ENCODE measurements at places on chromosomes 6 and 20.

DNA sequence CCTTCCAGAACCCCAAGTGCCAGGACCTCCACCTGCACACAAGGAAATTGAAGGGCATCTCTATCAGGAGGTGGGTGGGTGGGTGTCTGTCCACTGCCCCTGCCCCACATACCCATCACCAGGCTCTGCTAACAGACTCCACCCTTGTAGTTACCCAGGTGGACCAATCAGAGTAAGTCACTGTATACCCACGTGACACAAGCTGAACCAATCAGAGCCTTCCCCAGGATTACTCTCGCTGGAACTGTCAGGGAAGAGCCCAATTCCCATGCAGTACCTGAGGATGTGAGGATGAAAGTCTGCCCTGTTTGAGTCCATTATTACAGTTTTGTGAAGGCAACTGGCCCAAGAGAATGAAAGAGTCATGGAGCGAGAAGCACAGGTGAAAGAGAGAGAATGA, 4.2 kb downstream of the OCSTAMP start:
- DNase-seq: no peak

- DNase-seq: no peak
Observed at GRCh38 chr20:21390768-21391167, 6.6 kb downstream of the NKX2-4 start.

- no peak for DNase-seq
Observed at GRCh38 chr6:136486357-136486756, 63.9 kb downstream of the MAP7 start.

- DNase-seq: no peak
Observed at GRCh38 chr6:113411011-113411410, 446.1 kb upstream of the MARCKS start.

DNA sequence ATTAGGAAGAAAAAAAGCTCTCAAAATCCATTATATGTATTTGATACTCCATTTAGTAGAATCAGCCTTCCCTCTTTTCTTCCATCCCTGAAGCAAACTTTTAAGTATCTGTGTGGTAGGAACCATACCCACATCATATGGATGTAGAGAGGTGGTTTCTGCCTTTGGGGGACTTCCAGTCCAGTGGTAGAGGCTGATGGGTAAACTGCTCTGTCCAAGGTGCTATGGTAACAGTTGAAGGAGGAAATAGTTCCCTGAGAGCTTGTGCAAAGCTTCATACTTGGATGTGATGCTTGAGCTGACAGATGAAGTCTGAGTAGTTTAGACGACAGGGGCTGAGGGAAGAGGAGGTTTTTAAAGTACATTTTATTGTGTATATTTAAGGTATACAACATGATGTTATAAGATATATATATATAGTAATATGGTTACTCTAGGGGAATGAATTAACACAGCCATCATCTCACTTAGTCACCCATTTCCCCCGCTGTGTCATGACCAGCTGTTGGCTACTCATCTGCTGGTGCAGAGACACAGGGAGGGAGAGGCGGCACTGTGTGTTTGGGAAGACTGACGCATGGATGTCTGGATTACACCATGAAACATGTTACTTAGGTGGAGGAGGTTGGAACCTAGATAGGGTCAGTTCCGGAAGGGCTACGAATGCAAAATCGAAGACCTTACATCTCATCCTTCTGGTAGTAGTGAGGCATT, 185.2 kb downstream of the FARS2 start:
- no peak for DNase-seq

DNA sequence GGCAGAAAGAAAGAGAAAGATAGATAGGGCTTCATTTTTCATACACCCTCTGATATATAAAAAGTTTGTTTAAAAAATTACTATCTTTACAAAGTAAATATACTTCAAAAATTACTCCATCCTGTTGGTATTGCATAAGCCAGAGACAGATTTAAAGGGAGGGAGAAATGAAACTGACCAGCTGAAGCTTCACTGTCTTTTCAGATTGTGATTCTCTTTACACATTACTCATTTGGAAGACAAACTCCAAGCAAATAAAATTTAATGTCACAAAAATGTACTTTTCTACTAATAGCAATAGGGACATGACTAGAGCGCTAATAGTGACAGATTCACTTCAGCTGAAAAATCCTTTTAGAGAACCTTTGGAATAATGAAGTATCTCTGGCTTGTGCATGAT, 38.6 kb upstream of the MARCKS start:
- no peak for DNase-seq

- DNase-seq: no peak
Observed at GRCh38 chr6:28943223-28943556, 19.4 kb upstream of the TRIM27 start.

DNA sequence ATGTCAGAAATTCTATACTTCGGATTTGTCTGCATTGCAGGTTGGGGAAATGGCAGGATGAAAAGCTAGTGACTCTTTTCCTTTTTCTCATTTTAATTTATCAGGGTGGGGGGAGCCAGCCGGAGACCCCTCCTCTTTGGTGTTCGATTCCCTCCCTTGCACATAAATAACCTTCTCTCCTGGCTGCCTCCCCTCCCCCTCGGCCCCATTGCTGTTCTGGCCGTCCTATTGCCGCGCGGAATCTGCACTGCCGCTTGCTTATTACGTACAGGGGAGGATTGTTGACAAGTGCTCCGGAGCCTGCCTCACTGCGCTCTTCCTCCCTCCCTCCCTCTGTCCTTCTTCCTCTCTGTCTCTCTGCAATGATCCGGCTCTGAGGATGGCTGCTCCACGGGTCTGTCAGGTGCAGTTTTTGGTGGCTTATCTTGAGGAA, 154.7 kb downstream of the JARID2 start:
- peak; percentile 50 for DNase-seq

GRCh38 chr6:46898006-46898405, 23.7 kb downstream of the ADGRF5 start:
- no peak for DNase-seq

GRCh38 chr20:50149481-50150254, 3.9 kb downstream of the PEDS1 start:
- no peak for DNase-seq

GRCh38 chr6:5302220-5302946, 41.1 kb downstream of the FARS2 start:
- DNase-seq: no peak

- no peak for DNase-seq
Observed at GRCh38 chr6:21885532-21886114, 292.1 kb downstream of the SOX4 start.

- DNase-seq: no peak
Observed at GRCh38 chr6:71248306-71248765, 40.3 kb upstream of the OGFRL1 start.

DNA sequence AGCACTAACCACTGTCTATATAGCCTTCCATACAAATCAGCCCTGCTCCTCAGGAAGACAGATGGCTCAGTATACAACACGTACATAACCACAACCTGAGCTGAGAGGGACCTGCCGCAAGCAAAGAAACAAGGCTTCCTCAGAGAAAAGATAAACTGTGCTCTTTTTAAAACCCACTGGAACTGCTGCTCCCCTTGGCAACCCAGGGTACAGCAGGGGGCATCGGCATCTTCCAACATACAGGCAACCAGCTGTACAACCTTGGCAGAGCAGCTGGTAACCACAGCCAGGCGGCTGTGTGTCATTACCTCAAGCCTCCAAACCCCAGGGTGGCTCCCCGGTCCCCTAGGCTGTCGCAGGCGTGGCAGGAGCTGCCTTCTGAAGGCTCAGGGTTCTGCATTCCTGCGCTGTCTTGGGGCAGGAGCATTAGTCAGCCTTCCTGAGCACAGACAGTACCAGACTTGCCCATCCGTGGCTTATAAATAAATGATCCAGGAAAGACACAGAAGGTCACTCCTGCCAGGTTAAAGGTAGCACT, 249.5 kb downstream of the ADGRG6 start:
- DNase-seq: no peak

DNA sequence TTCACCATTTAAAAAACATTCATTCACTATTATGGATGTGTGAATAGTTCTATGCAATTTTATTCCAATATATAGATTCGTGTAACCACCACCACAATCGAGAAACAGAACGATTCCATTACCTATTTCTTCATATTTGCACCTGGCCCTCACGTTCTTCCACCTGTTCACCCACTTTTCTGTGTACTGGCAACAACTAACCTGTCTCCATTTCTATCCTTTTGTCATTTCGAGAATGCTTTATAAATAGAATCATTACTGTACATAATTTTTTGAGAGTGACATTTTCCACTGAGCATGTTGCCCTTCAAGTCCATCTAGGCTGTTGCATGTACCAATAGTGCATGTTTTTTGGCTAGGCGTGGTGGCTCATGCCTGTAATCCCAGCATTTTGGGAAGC, 23.2 kb upstream of the STX11 start:
- DNase-seq: no peak

- no peak for DNase-seq
Observed at GRCh38 chr6:51467231-51467952, 620.0 kb downstream of the PKHD1 start.

GRCh38 chr6:21067521-21067920, 526.0 kb upstream of the SOX4 start:
- DNase-seq: no peak

DNA sequence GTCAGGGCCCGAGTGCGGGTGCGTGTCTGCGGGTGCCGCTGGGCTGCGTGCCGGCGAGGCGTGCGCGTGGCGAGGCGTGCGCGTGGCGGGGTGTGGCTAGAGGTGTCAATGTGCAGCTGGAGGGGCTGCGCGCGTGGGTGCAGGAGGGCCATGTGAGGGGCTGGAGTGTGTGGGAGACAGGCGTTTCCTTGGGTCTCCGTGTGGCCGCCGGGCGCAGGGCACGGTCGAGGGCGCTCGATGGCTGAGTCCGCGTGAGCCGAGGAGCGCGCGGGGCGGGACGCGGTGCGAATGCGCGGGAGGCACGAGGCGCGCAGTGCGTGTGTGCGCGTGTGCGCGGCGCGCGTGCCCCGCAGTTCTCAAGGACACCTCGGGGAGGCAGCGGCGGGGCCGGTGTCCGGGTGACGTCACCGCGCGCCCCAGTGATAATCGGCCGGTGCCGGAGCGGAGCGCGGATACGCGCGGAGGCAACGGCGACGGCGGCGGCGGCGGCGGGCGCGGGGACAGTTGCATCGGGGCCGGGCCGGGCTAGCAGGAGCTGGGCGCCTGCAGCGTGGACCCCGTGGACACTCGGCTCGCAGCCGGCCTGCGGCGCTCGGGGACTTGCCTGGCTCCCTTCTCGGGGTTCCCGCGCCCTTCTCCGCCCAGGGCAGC, 38.7 kb downstream of the YTHDF1 start:
- no peak for DNase-seq

- DNase-seq: no peak
Observed at GRCh38 chr6:40755046-40755681, 168.0 kb upstream of the LRFN2 start.

- no peak for DNase-seq
Observed at GRCh38 chr20:51199920-51200319, 177.0 kb upstream of the KCNG1 start.

- no peak for DNase-seq
Observed at GRCh38 chr6:158996856-158997255, 3.1 kb downstream of the RSPH3 start.

DNA sequence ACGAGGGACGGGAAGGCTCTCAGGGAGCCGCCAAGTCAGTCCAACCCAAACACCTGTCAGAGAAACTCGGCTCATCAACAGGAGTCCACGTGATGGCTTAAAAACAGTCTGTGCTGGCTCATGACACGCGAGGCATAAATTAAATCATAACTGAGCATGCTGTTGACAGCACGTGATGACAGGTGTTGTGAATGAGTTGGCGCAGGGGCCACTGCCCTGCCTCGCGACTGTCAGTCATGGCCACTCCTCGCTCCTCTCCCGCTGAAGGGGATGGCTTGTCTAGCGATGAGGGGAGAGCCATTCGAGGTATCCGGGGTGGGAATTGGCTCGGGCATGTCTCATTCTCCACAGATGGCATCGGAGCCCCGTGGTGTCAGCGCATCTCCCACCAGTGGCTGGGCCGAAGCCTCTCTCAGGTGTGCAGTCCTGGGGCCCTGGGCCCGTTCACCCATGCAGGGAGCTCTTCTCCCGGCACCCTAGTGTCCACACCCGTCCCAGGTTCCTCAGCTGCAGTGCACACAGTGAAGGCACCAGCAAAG, 313.3 kb downstream of the BMP7 start:
- DNase-seq: no peak

- DNase-seq: no peak
Observed at GRCh38 chr20:11247046-11248010, 573.5 kb upstream of the JAG1 start.

All from mesothelial cell of epicardium (in vitro differentiated cells).